ENCODE measurements at places on chromosomes 7 and 10.
A peak's percentile ranks its signal among the peaks of the same experiment; 100 is the strongest.

DNA sequence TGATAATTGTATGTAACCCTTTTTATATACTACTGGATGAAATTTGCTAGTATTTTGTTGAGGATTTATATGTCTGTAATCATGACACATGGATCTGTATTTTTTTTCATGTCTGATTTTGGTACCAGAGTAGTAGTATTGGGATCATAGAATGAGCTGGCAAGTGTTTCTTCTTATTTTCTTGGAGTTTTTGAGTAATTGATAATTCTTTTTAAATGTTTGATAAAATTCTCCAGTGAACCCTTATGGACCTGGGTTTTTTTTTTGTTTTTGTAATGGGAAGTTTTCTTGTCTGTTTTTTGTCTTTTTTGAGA, 28.4 kb downstream of the ZNF33A start:
- no peak for DNase-seq

DNA sequence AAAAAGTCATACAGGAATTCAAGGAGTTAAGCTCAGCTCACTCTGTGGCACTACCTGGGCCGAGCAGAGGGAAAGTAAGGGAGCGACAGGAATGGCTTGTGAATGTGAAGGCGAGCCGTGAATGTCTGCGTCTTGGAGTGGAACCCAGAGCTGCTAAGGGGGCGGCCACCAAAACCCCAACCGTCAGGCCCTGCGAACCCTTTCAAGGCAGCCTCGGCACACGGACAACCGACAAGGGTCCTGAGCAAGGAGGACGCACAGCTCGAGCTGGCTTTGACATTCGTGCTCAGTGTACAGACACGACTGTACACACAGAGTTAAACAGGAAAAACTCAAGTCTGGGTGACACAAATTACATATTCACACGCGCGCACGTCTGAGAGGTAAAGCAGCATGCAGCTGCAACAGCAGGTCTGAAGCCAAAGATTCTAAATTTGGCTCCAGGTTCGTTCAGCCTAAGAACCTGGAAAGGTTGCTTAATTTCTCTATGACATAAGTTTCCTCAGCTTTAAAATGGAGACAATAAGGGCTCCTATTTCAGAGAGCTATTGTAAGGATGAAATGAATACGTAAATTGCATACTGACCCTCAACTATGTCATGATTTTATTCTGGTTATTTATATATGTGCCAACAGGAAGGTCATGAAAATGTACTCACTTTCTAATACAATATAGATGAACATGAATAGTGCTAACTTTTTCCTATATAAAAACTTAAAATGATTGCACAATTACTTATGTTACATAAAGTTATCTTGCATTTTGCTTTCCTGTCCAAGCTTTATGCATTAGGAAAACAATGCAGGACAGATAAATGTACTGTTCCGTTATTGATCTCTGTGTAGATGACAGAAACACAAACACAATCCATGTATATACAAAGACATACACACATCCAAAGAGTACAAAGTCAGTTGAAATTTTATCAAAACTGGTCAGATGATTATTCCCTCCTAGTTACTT, 192.9 kb downstream of the ZMYND11 start:
- no peak for DNase-seq

GRCh38 chr7:105204520-105204919, 184.2 kb downstream of the SRPK2 start:
- DNase-seq: no peak

- DNase-seq: no peak
Observed at GRCh38 chr10:86715836-86716235, 40.6 kb upstream of the BMPR1A start.

DNA sequence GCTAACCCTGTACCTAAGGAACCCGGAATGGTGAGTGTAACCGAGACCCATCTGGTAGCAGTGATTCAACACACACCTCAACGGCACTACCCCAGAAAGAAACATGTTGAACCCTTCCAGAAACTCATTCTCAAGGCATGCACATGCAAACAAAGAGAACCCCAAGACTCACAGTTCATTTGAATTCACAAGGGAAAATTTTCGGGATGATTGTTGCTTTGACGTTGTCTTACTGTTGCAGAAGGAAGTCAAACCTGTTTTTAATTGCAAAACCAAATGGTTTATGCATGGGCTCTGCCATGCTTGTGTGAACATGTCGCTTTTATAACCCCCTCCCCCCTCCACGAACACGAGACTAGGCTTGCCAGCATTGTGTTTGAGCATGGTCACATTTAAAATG, 539.7 kb downstream of the GATA3 start:
- no peak for DNase-seq

- no peak for DNase-seq
Observed at GRCh38 chr10:78991187-78991586, 77.6 kb upstream of the ZMIZ1 start.

DNA sequence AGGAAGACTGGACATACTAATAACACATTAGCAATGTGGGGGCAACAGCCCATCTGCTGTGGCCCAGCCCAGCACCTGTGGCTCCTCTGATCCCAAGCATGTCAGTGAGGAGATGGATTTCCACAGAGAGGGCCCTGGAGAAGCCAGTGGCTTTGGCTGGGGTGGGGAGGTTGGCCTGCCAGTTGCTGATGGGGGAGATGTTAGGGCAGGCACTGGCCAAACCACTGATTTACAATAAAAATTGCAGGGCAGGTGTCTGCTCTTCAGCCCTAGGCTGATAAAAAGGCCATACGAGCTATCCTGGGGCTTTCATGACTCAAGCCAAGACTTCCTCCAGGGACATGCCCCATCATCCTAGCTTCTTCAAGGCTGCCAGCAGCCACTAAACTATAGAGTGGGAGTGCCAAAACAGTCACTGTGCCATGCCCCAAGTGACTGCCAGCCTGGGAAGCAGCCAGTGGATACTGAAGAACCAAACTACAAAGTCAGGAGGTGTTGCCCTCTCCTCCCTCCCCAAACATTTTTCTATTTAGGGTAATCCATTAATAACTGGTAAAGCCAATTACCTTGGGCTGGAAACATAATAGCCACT, 37.8 kb downstream of the DPCD start:
- peak; percentile 10 for DNase-seq

DNA sequence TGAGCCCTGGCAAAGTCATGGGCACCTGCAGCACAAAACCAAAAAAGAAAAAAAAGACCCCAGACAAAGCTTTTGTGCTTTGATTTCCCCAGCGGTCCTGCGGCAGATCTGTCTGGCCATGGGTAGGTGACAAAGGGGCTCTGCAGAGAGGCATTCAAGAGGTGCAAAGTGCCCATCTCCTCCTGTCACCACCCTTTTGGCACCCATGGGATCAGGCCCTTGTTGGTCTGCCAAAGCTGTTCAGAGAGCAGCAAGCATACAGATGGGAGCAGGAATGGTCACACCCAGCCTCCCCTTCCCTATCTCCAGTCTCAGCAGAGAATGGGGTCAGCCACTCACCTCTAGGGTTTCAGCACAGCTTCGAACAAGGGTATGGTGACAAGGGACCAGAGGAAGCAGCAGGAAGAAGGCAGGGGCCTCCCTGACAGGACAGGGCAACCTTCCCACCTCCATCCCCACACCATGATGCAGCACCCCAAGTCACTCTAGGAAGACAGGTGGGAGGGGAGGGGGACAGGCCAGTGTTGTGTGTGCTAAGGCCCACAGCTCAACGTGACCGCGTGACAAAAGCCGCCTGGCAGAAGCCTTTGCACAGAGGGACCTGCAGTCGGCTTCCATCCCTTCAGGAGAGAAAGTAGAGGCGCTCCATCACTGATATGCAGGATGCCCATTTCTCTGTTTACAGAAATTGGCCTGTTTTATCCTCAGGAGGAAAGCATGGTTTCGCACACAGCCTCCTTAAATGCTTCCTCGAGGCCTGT, 6.3 kb downstream of the CAMK2G start:
- DNase-seq: no peak

DNA sequence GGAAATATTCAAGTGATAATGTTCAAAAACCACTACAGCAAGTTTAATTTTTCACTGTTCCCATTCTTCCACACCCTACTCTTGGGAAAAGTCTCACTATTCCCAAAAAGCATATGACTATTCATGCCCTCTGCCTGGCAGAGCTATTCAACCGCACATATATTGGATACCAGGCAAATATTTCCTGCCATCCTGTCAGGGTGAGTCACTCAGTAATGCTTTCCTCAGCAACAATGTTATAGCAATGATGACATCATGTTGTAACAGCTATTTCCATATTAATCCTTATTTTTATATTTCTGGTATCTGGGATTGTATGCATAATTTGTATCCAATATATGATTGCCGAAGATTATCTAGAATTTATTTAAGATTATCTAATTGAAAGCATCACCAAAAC, 114.0 kb upstream of the PLXDC2 start:
- DNase-seq: no peak

DNA sequence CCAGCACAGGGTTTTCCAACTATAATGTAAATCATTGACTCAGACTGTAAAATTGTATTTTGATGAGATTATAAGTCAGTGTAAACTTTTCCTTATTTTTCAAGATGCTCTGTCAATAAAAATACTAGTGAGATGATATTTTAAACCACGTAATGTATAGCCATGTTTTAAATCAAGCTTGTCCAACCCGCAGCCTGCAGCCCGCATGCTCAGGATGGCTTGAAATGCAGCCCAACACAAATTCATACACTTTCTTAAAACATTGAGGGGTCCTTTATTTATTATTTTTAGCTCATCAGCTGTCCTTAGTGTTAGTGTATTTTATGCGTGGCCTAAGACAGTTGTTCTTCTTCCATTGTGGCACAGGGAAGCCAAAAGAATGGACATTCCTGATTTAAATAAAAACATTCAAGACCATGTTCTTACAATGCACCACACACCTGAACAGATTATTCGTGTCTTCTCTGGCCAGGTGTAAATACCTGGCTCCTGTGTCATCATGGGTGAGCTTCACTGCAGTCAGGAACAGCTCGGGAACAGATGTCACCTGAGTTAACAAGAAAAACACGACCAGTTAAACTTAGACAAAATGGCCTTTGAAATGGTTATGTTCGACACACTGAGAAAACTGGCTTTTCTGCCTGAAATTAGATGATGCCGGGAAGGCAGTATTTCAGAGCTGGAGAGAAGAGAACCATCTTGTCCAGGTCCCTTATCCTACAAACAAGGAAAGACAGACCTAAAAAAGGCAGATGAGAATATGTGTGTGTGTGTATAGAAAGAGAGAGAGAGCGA, 5.9 kb downstream of the PITRM1 start:
- no peak for DNase-seq

- no peak for DNase-seq
Observed at GRCh38 chr7:54355842-54356241, 186.3 kb upstream of the VSTM2A start.

DNA sequence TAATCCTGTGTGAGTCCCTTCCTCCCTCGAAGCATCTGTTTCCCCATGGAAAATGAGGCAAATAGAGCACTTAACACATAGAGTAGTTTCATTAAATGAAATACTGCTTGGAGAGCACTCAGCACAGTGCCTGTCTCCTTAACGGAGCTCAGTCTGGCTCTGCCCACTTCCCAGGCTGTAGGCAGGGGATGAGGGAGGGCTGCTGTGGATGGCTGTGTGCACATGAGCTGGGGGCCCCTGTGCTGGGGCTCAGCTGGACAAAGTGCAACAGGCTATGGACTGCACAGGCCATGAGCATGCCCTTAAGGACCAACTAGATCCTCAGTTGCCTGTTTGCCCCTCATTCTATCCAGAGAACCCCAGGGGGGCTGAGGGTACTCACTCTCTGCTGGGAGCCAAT, 14.5 kb downstream of the ZCCHC24 start:
- DNase-seq: no peak

GRCh38 chr7:112668561-112668960, 121.6 kb downstream of the TMEM168 start:
- DNase-seq: no peak

DNA sequence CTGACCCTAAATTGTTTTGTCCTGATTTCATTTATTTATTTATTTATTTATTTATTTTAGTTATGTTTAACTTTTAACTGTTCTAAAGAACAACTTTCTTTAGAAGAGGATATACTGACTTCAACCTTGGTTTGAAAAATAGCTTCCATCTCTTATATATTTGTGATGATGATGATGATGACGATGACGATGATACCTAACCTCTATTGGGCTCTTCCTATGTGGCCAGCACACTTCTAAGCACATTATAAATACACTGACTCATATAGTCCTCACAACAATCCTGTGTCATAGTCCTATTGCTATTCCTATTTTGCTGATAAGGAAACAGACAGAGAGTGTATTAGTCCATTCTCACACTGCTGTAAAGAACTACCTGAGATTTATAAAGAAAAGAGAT, 162.9 kb upstream of the KIAA1217 start:
- DNase-seq: no peak

GRCh38 chr7:69017208-69017607, 581.1 kb upstream of the AUTS2 start:
- DNase-seq: no peak

GRCh38 chr7:153682628-153683027, 369.6 kb upstream of the DPP6 start:
- DNase-seq: no peak

GRCh38 chr10:46236941-46237681, 49.7 kb upstream of the ANTXRL start:
- DNase-seq: no peak

GRCh38 chr10:106908225-106908624, 256.3 kb downstream of the SORCS1 start:
- no peak for DNase-seq

- DNase-seq: no peak
Observed at GRCh38 chr7:33152087-33152486, 22.7 kb downstream of the BBS9 start.

- no peak for DNase-seq
Observed at GRCh38 chr10:5014936-5015335, 11.3 kb upstream of the AKR1C2 start.

DNA sequence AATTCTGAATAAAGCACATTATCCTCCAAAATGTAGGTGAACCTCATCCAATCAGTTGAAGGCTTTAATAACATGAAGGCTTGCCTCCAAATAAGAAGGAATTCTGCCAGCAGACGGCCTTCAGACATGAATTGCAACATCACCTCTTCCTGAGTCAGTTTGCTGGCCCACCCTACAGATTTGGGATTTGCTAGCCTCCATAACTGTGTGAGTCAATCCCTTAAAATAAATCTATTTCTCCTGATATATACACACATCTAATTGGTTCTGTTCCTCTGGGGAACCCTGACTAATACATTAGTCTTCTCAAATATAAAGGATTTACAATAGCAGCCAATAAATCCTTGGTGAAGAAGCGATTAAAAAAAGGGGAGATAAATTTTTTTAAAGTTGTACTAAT, 34.8 kb upstream of the OSBPL3 start:
- DNase-seq: no peak

GRCh38 chr7:778271-778967, 51.3 kb upstream of the PRKAR1B start:
- no peak for DNase-seq

GRCh38 chr10:35834877-35835494, 192.9 kb upstream of the FZD8 start:
- no peak for DNase-seq

- DNase-seq: no peak
Observed at GRCh38 chr7:50456371-50457123, 6.4 kb upstream of the FIGNL1 start.
